ENCODE measurements at places on chromosomes 3 and 15. TPM values are rescaled to one million over a fixed set of nuclear protein-coding genes. Genes with fewer than 3 reads are reported as not detected.

GRCh38 chr3:129139911-129140310 is 18.3 kb upstream of the RAB43 start:
- H3K36me3 ChIP-seq: peaks cover 12% of the 10 kb centered on the region
- no peak overlapping the region for H3K27ac ChIP-seq
- no peaks in the 10 kb centered on the region for H3K27me3 ChIP-seq
- no peak for DNase-seq
- H3K4me1 ChIP-seq: no peaks in the 10 kb centered on the region

GRCh38 chr15:27694506-27695087 is 404.5 kb downstream of the OCA2 start:
- H3K36me3 ChIP-seq: no peaks in the 10 kb centered on the region
- no peaks in the 10 kb centered on the region for H3K4me1 ChIP-seq
- H3K27me3 ChIP-seq: no peaks in the 10 kb centered on the region
- no peak overlapping the region for H3K4me3 ChIP-seq
- no peak for DNase-seq

DNA sequence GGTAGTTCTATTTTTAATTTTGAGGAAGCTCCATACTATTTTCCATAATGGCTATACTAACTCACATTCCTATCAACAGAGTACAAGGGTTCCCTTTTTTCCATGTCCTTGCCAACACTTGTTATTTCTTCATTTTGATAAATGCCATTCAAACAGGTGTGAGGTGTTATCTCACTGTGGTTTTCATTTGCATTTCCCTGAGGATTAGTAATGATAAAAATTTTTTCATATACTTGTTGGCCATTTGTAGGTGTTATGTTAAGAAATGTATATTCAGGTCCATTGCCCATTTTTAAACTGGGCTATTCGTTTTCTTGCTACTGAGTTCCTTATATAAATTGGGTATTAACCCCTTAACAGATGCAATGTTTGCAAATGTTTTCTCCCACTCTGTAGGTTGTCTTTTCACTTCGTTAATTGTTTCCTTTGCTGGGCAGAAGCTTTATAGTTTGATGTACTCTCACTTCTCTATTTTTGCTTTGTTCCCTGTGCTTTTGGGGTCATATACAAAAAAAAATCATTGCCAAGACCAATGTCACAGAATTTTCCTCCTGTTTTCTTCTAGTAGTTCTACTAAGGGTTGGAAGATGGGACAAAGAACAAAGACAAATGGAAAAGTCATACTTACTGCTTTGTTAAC is 11.0 kb upstream of the VPS39 start:
- DNase-seq: no peak
- peaks cover 7% of the 10 kb centered on the region for H3K4me1 ChIP-seq
- peaks cover 2% of the 10 kb centered on the region for H3K27me3 ChIP-seq
- H3K4me3 ChIP-seq: no peak overlapping the region
- peaks cover 48% of the 10 kb centered on the region for H3K36me3 ChIP-seq
- peak overlapping the region; percentile 1 for H3K27ac ChIP-seq

GRCh38 chr3:9508781-9509180 is 44.8 kb downstream of the LHFPL4 start:
- H3K27me3 ChIP-seq: peaks cover 8% of the 10 kb centered on the region
- DNase-seq: no peak
- no peak overlapping the region for H3K4me3 ChIP-seq
- H3K4me1 ChIP-seq: no peaks in the 10 kb centered on the region
- H3K27ac ChIP-seq: no peak overlapping the region
- H3K36me3 ChIP-seq: no peaks in the 10 kb centered on the region

- no peaks in the 10 kb centered on the region for H3K36me3 ChIP-seq
- no peak overlapping the region for H3K27ac ChIP-seq
- no peak overlapping the region for H3K4me3 ChIP-seq
- H3K4me1 ChIP-seq: no peaks in the 10 kb centered on the region
Observed at GRCh38 chr3:13198264-13198879, 125.1 kb upstream of the IQSEC1 start.

DNA sequence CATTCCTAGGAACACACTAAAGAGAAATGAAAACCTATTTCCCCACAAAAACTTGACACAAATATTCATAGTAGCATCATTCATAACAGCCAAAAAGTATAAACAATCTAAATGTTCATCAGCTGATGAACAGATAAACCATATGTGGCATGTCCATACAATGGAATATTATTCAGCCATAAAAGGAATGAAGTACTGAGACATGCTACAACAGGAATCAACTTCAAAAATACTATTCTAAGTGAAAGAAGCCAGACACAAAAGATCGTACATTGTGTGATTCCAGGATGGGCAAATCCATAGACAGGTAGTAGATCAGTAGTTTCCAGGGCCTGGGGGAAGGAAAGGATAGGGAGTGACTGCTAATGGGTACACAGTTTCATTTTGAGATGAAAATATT is 118.0 kb downstream of the GSK3B start:
- H3K4me3 ChIP-seq: no peak overlapping the region
- H3K27me3 ChIP-seq: no peaks in the 10 kb centered on the region
- no peak overlapping the region for H3K27ac ChIP-seq

DNA sequence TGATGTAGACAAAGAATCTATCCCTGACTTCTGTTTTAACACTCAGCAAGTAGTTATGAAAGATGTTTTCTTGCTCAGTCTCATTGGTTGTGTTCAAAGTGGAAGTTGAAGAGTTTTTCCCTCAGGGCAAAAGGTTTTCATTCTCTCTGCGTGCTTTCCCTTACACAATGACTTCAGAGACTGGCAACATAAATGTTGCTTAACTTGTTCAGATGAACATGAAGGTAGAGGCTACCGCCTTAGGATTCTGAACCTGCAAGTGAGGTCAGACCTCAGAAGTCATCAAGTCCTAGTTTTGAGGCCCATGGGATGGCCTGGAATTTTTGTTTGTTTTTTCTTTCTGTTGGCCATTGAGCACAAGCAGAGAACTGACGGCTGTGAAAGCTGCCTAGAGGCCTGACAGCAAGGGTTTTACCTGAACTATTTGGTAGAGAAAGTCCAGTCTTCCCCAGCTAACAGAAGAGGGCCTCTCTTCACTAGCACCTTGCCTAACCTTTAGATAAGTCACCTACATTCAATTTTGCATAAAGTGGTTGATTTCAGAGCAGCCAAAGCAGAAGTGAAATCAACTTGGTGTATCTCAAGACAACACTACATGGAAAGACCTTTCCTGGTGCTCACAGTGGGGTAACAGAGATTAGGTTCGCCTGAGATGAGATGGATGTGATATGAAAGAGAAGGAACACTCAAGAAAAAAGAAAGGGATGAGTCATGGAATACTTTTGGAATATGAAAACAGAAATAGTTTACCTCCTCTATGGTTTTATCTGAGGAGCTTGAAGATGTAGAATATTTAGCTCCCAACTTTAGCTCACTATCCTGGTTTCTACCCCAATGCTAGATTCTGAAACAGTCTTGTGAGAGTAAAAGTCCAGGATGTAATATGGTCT is 53.6 kb upstream of the AP4E1 start:
- H3K27ac ChIP-seq: no peak overlapping the region
- peaks cover 3% of the 10 kb centered on the region for H3K27me3 ChIP-seq
- no peaks in the 10 kb centered on the region for H3K4me1 ChIP-seq
- no peak for DNase-seq

DNA sequence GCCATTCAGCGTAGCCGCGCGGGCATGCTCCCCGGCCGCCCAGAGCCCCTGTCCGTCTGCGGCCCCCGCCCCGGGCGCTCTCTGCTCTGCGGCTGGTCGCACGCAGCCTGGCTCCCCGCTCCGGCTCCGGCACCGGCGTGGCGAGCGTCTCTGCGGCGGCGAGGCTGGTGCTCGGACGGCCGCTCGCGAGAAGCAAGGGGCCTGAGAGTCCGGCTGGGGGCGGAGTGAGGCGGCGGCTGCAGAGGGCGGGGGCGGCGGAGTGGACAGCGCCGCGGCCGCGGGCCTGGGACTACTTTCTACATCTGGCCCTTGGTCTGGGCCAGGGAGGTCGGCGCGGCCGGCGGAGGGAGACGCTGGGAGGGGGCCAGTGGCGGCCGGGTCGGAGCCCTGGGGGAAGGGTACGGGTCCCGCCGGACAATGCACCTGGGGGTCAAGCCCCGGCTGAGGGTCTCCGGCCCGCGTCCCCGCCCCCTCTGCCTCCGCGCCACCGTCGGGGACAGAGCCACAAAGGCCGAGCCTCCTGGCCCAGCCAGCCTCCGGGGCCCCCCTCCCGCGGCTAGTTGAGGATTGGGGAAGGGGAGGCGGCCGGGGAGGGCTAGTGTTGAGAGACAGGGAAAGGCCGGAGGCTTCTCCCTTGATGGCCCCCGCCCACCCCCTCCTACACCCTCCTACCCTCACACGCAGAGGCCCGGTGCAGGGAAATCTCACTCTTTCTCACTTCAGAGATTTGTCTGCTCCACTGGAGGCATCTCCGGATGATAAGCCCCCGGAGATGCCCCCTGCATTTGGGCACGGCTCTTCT is at the start of gene PRTG:
TSS of gene PRTG (minus strand) at position 226 of the 802 bp plus-strand sequence. CDS start at position 5, 221 bp downstream.
- H3K27ac ChIP-seq: no peak within 1 kb of the TSS
- no peaks in the 10 kb centered on the region for H3K36me3 ChIP-seq
- no peak for DNase-seq
- peaks cover 27% of the 10 kb centered on the region for H3K27me3 ChIP-seq
- H3K4me1 ChIP-seq: no peaks in the 10 kb centered on the region

- DNase-seq: no peak
- peaks cover 17% of the 10 kb centered on the region for H3K4me1 ChIP-seq
- H3K27ac ChIP-seq: no peak overlapping the region
- peaks cover 2% of the 10 kb centered on the region for H3K27me3 ChIP-seq
- H3K36me3 ChIP-seq: peaks cover 4% of the 10 kb centered on the region
- H3K4me3 ChIP-seq: no peak overlapping the region
Observed at GRCh38 chr3:50563867-50564266, 3.7 kb downstream of the C3orf18 start.

GRCh38 chr3:73605861-73606260 is 18.9 kb downstream of the PDZRN3 start:
- no peaks in the 10 kb centered on the region for H3K36me3 ChIP-seq
- no peak for DNase-seq
- H3K4me3 ChIP-seq: no peak overlapping the region
- H3K27me3 ChIP-seq: no peaks in the 10 kb centered on the region

- H3K27me3 ChIP-seq: peaks cover 3% of the 10 kb centered on the region
- no peaks in the 10 kb centered on the region for H3K4me1 ChIP-seq
- H3K4me3 ChIP-seq: no peak overlapping the region
Observed at GRCh38 chr15:59556380-59556779, 55.2 kb upstream of the GCNT3 start.

GRCh38 chr3:4067893-4068292 is 235.3 kb upstream of the SETMAR start:
- no peak overlapping the region for H3K27ac ChIP-seq
- H3K36me3 ChIP-seq: peaks cover 18% of the 10 kb centered on the region
- H3K27me3 ChIP-seq: no peaks in the 10 kb centered on the region

GRCh38 chr3:155230382-155230781 is 63.1 kb downstream of the STRIT1 start:
- H3K4me1 ChIP-seq: no peaks in the 10 kb centered on the region
- no peaks in the 10 kb centered on the region for H3K36me3 ChIP-seq
- no peak for DNase-seq
- H3K4me3 ChIP-seq: no peak overlapping the region
- no peak overlapping the region for H3K27ac ChIP-seq
- peaks cover 3% of the 10 kb centered on the region for H3K27me3 ChIP-seq

GRCh38 chr3:51283421-51283820 is 101.7 kb upstream of the MANF start:
- peaks cover 5% of the 10 kb centered on the region for H3K27me3 ChIP-seq
- no peak for DNase-seq
- H3K36me3 ChIP-seq: peaks cover 18% of the 10 kb centered on the region
- H3K4me1 ChIP-seq: no peaks in the 10 kb centered on the region
- no peak overlapping the region for H3K27ac ChIP-seq

- H3K4me1 ChIP-seq: no peaks in the 10 kb centered on the region
- no peak for DNase-seq
- no peak overlapping the region for H3K4me3 ChIP-seq
- H3K27me3 ChIP-seq: peaks cover 4% of the 10 kb centered on the region
Observed at GRCh38 chr15:81117136-81117535, 16.9 kb upstream of the CFAP161 start.

- H3K4me1 ChIP-seq: no peaks in the 10 kb centered on the region
- H3K27ac ChIP-seq: no peak overlapping the region
- H3K27me3 ChIP-seq: peaks cover 6% of the 10 kb centered on the region
- DNase-seq: no peak
- no peaks in the 10 kb centered on the region for H3K36me3 ChIP-seq
Observed at GRCh38 chr3:39794880-39795279, 14.5 kb upstream of the MYRIP start.

GRCh38 chr3:129794311-129795185 is 99.0 kb downstream of the TMCC1 start:
- H3K27me3 ChIP-seq: no peaks in the 10 kb centered on the region
- H3K4me1 ChIP-seq: peaks cover 19% of the 10 kb centered on the region
- DNase-seq: no peak
- H3K27ac ChIP-seq: no peak overlapping the region
- H3K4me3 ChIP-seq: no peak overlapping the region
- no peaks in the 10 kb centered on the region for H3K36me3 ChIP-seq

DNA sequence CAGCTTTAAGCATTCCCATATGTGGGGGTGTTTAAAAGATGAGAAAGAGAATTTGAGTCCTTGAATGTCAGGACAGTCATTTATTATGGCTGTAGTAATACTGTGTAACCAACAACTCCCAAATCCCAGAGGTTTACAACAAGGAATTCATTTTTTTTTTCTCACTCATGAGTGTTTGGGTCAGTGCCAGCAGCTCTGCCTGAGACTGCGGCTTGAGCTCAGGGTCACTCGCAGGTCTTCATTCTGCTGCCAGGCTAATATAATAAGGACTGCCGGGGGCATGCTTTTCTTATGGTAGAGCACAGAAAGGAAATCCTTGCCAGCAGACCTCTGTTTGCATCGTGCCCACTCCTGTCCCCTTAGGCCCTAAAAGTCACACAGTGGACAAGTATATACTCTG is 277.9 kb upstream of the LMCD1 start:
- H3K36me3 ChIP-seq: no peaks in the 10 kb centered on the region
- no peak overlapping the region for H3K4me3 ChIP-seq
- H3K27me3 ChIP-seq: no peaks in the 10 kb centered on the region
- DNase-seq: no peak

DNA sequence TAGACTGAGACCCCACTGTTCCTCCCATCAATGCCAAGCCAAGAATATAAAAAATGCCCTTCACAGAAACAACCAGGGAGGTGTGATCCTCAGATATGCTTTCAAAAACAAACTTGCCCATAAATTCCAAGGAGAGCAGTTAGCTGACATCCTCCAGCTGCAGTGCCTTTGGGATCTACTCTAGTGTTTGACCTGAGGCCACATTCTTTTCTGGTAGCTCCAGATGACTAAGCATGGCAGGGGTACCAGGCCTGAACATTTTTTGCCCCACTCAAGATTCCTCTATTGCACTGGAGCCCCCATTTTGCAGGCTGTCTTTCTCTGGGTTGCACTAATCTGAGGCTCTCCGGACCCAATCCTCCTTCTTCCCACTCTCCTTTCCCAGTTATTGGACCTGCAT is 27.9 kb upstream of the ACP3 start:
- no peak overlapping the region for H3K27ac ChIP-seq
- H3K4me3 ChIP-seq: no peak overlapping the region
- peaks cover 3% of the 10 kb centered on the region for H3K4me1 ChIP-seq
- peaks cover 3% of the 10 kb centered on the region for H3K27me3 ChIP-seq
- DNase-seq: no peak
- H3K36me3 ChIP-seq: no peaks in the 10 kb centered on the region

Gene TRPM1
- polyA plus RNA-seq: not detected

Gene PRICKLE2
- 0.43 TPM for polyA plus RNA-seq

Gene PLCB2
- polyA plus RNA-seq: 57.0 TPM

Gene GOLGA8J
- not detected for polyA plus RNA-seq

Gene MLH1
- polyA plus RNA-seq: 25.2 TPM

Gene FOXB1
- polyA plus RNA-seq: not detected

Gene ZDHHC23
- polyA plus RNA-seq: 0.63 TPM

Gene CAPN3
- polyA plus RNA-seq: 1.9 TPM

Gene TBC1D2B
- 3.5 TPM for polyA plus RNA-seq

Gene STT3B
- 105 TPM for polyA plus RNA-seq

Gene CYP8B1
- polyA plus RNA-seq: not detected

Gene HESX1
- not detected for polyA plus RNA-seq

Gene ATP8B4
- polyA plus RNA-seq: 10.8 TPM

Gene CHRM5
- not detected for polyA plus RNA-seq

Gene LRRC15
- polyA plus RNA-seq: not detected

Measured in immature natural killer cell (primary cell).